ENCODE measurements at places on chromosomes 11 and 22. TPM values are rescaled to one million over a fixed set of nuclear protein-coding genes. Genes with fewer than 3 reads are reported as not detected.

MS4A6E gene
- not detected for total RNA-seq

GRCh38 chr11:110097459-110098012 lies 4.3 kb downstream of the ZC3H12C start:
- DNase-seq, result no peak

DNA sequence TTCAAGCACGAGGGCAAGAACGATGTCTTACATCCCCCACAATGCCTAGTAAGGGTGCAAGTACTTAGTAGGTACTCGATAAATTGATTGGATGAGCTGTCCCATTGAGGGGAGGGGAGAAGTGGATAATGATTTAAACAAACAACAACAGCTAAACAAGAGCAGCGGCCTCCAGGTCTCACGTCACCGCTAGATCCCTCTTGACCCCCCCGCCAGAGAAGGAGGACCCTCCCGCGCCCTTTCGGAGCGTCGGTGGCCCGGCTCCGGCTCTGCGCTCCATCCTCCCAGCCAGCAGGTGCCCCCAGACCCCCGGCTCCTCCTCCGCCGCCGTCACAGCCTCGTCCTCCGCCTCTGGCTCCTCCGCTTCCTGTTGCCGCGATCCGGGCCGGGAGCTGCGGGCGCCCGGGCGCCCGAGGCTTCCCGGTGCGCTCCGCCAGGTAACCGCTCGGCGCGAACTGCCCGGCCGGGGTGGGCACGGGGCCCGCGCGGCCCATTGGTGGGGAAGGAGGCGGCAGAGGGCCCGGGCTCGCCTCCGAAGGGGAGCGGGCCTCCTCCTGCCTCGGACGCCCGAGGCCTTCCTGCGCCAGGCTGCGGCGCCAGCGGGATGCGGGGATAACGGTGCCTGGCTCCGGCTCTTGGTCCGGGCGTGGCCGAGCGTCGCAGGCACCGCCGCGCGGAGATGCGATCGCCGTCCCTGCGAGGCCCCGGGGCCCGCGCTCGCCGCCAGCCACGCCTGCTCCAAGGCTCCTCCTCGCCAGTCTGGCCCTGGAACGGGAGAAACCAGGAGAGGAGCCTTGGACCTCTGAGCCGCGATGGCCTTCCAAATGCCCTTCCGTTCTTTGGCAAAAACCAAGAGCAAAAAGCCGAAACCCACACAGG lies at the start of gene TLCD5:
Gene TLCD5 (plus strand): TSS at position 368 of the 879 bp plus-strand sequence. CDS start 2,143 bp downstream, outside the sequence.
- DNase-seq, result peak; percentile 81

- peak; percentile 92 for DNase-seq
Observed at GRCh38 chr11:14578541-14578956, 58.4 kb upstream of the PSMA1 start.

DNA sequence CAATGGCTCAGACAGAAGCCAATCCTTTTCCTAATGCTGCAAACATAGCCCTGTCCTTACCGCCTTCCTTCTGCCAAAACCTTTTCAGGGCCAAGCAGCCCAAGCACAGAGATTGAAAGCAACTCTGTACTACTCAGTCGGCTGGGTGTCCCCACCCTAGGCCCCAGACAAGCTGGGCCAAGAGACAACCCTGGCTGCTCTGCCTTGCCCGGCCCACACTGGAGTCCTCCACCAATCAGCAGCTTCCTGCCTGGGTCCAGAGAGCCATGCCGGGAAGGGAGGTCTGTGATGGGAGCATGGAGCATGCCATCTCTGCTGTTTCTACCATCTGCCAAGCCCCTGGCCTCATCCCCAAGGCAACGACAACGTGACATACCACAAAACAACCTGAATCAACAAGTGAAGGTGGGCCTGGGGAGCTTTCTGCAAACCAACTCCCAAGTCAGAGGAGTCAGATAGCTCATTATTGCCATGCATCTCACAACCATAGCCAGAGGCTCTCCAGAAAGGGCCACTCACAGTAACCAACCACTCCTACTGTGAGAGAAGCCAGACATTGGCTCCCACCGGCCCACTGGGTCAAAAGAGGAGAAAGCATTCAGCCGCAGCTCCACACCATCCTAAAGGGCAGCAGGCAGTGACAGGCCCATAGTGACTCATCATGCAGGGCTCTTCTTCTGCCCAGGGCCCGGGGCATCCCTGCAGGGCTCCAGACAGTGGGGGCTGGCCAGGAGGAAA lies 18.2 kb downstream of the PATZ1 start:
- no peak for DNase-seq

- no peak for DNase-seq
Observed at GRCh38 chr11:78298291-78298771, 109.6 kb downstream of the USP35 start.

DNA sequence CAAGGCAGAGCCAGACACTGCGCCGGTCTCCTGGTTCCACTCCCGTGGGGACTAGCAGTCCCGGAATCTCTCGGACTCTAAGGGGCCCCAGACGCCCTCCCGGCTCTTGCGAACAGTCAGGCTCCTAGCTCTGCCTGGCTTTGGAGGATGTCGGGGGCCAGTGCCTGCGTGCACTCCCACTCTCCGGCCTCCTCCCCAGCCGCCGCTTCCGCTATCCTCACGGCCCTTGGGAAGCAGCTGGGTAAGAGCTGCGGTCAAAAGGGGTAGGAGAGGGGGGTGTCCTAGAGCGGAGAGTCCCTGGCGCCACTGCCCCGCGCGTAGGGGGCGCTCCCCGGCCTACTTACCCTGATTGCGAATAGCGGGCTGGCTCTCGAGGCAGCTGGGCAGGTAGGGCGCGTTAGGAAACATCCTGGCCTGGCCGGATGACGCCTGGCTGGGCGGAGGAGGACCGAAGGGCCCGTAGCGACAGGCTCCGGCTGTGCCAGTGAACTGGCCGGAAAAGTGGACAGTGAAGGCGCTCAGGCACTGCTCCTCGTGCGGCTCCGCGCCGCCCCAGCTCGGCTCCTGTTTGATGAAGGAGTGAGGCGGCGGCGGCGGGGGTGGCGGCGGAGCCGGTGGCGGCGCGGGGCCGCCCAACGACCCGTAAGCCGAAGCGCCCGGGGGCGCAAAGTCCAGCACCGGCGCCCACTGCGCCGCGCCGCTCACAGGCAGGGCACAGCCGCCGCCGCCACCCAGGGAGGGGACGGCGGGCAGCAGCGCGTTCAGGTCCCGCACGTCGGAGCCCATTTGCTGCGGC lies 785 bp downstream of the WT1 start:
- DNase-seq, result no peak
